Lung (tissue), 17 donors: ENCODE measurements at places on chromosomes 12 and 14. TPM values are rescaled to one million over a fixed set of nuclear protein-coding genes. Genes with fewer than 3 reads are reported as not detected.
A peak's percentile ranks its signal among the peaks of the same experiment; 100 is the strongest.

The WNT5B gene
- 3.6 TPM for polyA plus RNA-seq

The ADAM21 gene
- polyA plus RNA-seq, result not detected

The CLEC9A gene
- 0.52 TPM for polyA plus RNA-seq

DNA sequence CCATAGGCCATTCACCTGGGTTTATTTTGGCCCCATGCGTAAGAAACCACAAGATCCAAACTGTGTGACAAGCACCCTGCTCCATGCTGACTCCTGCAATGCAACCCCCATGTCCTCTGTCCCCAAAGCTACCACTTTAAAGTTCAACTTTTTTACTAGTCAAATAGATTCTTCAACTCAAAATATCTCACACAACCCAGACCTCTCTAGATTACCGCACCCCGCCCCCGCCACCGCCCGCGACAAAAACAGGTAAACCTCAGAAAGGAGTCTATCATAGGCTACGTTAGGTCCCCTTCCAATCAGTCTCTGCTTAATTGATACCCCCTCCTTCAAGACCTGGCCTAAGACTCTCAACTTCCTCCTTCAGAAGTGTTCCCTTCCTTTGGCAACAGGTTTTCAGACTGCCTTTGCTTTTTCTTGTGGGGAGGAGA lies 2.2 kb downstream of the ZFP36L1 start:
- peak overlapping the region; percentile 94 for H3K4me3 ChIP-seq
- no peaks in the 10 kb centered on the region for H3K27me3 ChIP-seq
- peak overlapping the region; percentile 95 for H3K27ac ChIP-seq

DNA sequence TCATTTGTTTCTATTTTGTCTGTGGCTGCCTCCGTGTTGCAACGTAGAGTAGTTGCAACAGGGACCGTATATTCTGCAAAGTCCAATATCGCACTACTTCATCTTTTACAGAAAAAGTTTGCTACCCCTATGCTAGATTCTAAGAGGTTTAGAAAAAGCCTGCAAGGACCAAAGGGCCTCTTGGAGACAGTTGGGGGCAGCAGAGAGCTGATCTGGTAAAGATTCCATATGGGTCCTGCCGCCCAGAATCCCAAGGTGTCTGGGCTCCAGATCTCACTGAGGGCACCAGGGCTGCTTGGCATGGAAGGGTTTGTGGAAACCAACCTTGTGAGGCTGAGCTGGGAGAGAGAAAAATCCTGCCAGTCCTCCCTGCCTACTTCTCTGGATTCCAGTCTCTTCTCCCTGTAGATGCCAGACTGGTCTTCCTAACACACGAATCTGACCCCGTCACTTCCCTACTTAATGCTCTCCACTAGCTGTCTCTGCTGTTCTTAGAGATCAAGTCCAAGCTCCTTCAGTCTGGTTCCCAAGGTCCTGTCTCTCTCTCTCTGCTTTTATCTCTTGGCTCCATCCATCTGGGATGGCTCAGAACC lies 74.6 kb downstream of the GLRX5 start:
- peaks cover 6% of the 10 kb centered on the region for H3K27me3 ChIP-seq
- no peaks in the 10 kb centered on the region for H3K4me1 ChIP-seq
- H3K36me3 ChIP-seq, result no peaks in the 10 kb centered on the region
- H3K27ac ChIP-seq, result no peak overlapping the region

DNA sequence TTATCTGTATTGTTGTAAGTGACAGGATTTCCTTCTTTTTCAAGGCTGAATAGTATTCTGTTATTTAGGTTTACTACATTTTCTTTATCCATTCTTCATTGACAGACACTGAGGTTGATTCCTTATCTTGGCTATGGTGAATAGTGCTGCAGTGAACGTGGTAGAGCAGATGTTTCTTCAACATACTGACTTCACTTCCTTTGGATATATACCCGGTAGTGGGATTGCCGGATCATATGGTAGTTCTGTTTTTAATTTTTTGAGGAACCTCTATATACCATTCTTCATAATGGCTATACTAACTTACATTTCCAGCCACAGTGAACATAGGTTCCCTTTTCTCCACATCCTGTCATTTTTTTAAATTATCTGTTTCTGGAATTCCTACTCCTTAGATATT lies 21.8 kb downstream of the DERA start:
- no peaks in the 10 kb centered on the region for H3K27me3 ChIP-seq
- H3K4me3 ChIP-seq, result no peak overlapping the region
- DNase-seq, result no peak

GRCh38 chr12:132827763-132828703 lies 636 bp downstream of the GOLGA3 start:
- peaks cover 20% of the 10 kb centered on the region for H3K36me3 ChIP-seq
- H3K4me3 ChIP-seq, result peak overlapping the region; percentile 97
- peaks cover 6% of the 10 kb centered on the region for H3K4me1 ChIP-seq
- H3K27ac ChIP-seq, result peak overlapping the region; percentile 99
- peak; percentile 16 for DNase-seq

DNA sequence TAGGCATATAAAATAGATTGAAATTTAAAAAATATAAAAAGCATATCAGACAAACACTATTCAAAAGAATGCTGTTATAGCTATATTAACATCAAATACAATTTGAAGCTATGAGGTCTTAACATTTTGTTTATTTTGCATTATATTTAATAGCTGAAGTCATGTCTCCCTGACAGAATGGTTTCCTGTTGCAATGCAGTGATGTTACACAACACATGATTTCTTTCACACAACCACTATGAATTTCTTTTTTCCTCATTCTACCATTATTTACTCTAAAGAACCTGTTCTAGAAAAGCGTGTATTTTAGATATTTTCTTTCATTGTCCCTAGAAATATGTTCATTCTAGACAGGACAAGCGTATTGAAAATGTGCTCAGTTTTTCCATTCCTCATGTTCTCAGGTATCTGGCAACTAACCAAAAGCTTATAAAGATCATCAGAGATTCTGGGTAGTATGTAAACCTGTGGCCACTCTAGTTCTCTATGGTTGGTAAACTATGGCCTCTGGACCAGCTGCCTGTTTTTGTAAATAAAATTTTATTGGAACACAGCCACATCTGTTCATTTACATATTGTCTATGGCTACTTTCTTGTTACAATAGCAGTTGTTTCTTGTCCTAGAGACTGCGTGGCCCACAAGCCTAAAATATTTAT lies 183.8 kb downstream of the FOXA1 start:
- no peaks in the 10 kb centered on the region for H3K4me1 ChIP-seq
- DNase-seq, result no peak
- H3K36me3 ChIP-seq, result no peaks in the 10 kb centered on the region
- no peaks in the 10 kb centered on the region for H3K27me3 ChIP-seq
- H3K4me3 ChIP-seq, result no peak overlapping the region

GRCh38 chr14:73441286-73441685 lies 17.1 kb downstream of the NUMB start:
- peaks cover 2% of the 10 kb centered on the region for H3K4me1 ChIP-seq
- no peaks in the 10 kb centered on the region for H3K27me3 ChIP-seq
- no peak for DNase-seq
- no peaks in the 10 kb centered on the region for H3K36me3 ChIP-seq
- no peak overlapping the region for H3K4me3 ChIP-seq

DNA sequence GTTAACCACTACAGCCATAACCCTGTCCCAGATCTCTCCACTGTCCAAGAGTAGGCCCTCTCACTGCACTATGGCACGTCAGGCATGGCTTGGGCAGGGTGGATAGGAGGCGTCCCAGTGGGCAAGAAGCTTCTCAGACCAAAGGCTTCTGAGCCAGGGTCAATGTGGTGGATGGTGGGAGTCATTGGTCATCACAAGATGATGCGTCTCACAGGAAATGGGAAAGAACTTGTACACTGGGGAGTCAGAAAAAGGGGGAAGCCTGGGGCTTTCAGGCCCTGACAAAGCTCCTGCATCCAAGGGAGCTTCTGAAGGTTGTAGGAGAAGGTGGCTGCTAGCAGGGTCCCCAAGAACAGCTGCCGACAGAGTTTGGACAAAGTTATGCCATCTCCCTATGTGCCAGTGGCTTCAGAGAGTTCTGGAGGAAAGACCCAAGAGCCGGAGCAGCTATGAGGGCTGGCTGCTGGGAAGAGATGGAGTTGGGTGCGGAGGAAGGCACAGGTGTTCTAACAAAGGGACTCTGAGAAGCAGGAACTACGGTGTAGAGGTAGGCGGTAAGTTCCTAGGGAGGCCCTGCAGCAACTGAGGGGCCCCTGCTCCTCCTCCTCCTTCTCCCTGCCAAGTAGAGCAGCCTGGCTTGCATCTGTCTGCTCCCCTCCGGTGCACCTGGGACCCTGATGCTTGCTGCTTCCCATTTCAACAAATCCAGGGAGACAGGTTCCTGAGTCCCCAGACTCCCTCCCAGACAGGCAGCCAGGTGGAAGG lies 81.1 kb downstream of the ARL6IP4 start:
- no peak overlapping the region for H3K4me3 ChIP-seq
- H3K4me1 ChIP-seq, result peaks cover 61% of the 10 kb centered on the region
- peak overlapping the region; percentile 9 for H3K27ac ChIP-seq
- H3K27me3 ChIP-seq, result no peaks in the 10 kb centered on the region

DNA sequence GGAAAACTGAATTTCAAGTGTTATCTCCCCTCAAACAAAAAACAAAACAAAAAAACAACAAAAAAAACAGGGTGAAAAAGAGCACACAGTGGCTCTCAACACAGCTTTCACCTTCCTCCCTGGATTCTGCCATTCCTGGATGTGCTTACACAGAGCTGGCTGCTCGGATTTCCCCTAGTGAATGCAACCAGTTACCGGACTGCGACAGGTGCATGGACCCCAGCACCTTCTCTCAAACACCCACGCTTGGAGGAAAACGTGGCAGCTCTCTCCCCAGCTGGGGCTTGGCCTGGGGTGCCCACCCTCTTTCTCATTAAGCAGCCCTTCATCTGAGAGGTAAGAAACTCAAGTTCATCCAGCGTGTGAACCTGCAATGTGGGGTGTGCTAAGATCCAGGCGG lies 33.5 kb upstream of the DICER1 start:
- H3K27me3 ChIP-seq, result no peaks in the 10 kb centered on the region
- H3K36me3 ChIP-seq, result peaks cover 3% of the 10 kb centered on the region
- peaks cover 47% of the 10 kb centered on the region for H3K4me1 ChIP-seq
- H3K4me3 ChIP-seq, result no peak overlapping the region
- H3K27ac ChIP-seq, result no peak overlapping the region
- no peak for DNase-seq
